Fibroblast of skin of back (primary cell): ENCODE measurements at places on chromosomes 2 and 18.

- peak; percentile 89 for DNase-seq
These were observed 252.2 kb downstream of the KLHL29 start for GRCh38 chr2:23637011-23637778.

DNA sequence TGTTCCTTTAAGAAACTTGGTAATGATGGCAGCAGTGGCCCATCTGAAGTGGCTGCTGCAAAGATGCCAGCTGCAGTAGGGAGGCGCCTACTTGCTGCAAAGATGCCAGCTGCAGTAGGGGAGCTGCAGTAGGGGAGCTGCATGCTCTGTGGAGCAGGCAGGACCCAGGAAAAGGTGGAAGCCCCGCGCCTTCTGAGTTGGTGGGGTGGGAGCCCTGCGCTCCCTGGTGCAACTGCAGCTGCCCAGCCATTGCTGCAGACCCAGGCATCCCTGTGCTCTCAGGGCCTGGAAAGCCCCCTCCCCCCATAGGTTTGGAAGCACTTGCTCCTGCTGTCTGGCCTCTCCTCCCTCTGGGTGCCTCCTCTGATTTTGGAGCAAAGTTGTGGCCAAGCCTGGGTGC, 155.3 kb downstream of the DPP4 start:
- no peak for DNase-seq

- peak; percentile 90 for DNase-seq
These were observed 977 bp downstream of the SLC8A1 start for GRCh38 chr2:40450796-40451430.

DNA sequence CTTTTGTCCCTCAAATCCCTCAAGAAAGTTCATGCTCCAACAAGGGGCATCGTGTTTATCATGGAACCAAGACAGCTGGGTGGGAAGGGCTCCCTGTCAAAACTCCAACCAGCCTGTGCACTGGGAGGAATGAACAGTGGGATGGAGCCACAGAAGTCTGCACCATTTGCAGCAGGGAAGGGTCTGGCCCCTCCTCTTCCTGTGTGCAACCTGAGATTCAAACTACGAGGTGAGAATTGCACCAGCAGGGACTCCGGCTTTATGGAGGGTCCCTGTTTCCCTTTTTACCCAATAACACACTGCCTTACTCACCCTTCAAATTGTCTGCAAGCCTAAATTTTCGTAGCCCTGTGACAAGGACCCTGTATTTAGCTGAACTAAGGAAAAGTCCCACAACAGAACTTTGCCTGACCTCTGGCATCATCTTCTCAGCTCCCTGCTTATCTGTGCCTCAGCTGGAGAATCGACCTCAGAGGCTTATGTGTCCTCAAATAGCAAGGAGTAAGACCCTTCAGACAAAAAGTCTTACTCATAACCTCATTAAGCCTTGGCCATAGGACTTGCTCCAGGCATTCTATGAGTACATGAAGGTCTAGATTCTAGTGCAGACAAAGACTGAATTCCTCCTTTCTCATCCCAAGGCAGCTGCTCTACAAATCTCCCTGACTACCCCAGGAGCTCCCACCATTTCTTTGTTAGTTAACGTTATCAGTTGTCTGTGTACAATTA, 178.3 kb upstream of the SERPINE2 start:
- no peak for DNase-seq

DNA sequence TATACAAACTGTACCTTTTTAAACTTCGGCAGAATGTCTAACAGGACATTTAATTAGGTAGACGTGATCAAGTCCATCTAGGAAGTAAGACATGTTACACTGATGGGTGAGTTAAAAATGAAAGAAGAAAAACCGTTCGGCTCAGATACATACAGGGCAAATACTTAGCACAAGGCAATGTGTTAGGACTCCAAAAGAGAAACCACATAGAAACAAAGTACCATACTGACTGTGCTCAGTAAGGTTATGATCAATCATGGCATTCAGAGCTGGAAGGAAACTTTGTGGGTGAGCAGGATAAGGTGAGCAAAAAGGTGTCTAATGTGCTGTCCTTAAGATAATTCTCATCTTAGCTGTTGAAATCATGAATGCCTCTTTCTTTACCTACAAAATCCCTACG, 211.9 kb downstream of the STK39 start:
- DNase-seq = no peak

DNA sequence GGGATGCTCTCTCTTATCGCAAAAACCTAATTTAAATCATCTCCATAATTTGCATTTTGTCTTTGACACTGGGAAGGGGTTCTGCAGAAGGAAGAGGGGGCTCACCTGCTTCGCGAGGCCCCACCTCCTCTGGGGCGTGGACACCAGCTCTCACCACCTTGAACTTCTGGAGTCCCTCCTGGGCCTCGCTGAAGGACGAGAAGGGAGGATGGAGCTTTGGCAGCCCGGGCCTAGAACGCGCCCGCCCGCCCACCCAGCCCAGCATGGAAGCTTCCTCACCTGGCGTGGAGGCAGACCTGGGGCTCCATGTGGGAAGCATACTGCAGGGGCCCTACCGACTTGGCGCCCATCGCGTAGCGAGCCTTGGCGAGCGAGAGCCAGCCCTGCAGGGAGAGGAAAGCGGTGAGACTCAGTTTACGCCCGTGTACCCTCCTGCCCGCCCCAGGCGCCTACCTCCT, 1.1 kb upstream of the IMP4 start:
- DNase-seq = no peak

DNA sequence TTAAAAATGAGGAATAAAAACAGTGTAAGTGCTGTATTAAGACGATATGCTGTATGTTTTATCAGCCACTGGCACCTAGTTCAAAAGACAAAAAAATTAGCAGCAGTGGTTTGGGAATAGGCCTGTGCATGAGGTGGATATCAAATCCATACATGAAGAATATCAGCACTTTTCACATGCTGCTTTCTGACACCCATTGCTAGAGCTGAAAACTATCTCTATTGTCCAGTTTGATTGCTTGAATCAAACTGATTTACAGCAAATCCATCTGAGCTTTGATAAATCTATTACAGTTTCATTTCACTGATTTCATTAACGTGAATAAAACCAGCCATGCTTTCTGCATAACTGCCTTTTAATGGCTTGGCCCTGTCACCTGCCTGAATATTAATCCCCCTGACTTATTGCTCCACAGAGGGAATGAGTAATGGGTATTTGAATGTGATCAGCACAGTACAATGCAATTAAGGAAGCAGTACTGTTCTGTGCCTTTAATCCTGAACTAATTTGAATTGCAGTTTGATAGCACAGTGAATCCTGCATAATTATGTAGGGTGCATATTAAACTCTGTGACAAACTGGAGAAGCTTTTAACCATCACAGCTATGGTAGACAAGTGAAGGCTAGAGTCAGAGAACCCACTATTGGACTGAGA, 154.0 kb downstream of the GPD2 start:
- no peak for DNase-seq
